GM12878 (cell line): ENCODE measurements at places on chromosomes 12 and 14.

- no peaks in the 10 kb centered on the region for H3K36me3 ChIP-seq
- no peaks in the 10 kb centered on the region for H3K27me3 ChIP-seq
- no peak overlapping the region for H3K4me3 ChIP-seq
- peak; percentile 74 for DNase-seq
These were observed 17.1 kb upstream of the OR10P1 start for GRCh38 chr12:55619354-55620138.

- no peaks in the 10 kb centered on the region for H3K36me3 ChIP-seq
- no peaks in the 10 kb centered on the region for H3K4me1 ChIP-seq
- DNase-seq: no peak
- H3K27me3 ChIP-seq: no peaks in the 10 kb centered on the region; the same call in 1 of the 2 replicates
- H3K27ac ChIP-seq: no peak overlapping the region
- H3K4me3 ChIP-seq: no peak overlapping the region
These were observed 26.7 kb upstream of the HDAC7 start for GRCh38 chr12:47846294-47846996.

DNA sequence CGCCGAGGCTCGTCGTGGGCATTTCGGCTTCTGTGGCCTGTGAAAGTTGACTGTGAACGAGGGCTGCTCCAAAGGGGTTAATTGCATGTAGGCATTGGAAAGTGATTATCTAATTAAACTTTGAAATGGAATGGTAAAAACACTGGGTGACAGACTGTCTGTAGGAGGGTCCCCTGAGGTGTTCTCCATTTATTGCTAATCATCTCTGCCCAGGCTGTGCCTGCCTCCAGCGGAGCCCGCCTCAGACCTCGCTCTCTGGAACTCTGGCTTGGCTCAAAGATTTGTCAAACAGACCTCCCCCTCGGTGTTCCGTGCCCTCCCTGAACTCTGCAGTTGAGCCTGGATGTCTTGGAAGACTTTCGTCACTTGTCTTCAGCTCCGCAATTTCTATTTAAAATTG lies 50.2 kb upstream of the VRK1 start:
- no peaks in the 10 kb centered on the region for H3K36me3 ChIP-seq
- no peak overlapping the region for H3K27ac ChIP-seq
- H3K4me3 ChIP-seq: no peak overlapping the region

- H3K27ac ChIP-seq: no peak overlapping the region
- no peaks in the 10 kb centered on the region for H3K4me1 ChIP-seq
- no peak for DNase-seq
- no peak overlapping the region for H3K4me3 ChIP-seq
- no peaks in the 10 kb centered on the region for H3K27me3 ChIP-seq
These were observed 111.3 kb upstream of the EEA1 start for GRCh38 chr12:93040367-93040766.

DNA sequence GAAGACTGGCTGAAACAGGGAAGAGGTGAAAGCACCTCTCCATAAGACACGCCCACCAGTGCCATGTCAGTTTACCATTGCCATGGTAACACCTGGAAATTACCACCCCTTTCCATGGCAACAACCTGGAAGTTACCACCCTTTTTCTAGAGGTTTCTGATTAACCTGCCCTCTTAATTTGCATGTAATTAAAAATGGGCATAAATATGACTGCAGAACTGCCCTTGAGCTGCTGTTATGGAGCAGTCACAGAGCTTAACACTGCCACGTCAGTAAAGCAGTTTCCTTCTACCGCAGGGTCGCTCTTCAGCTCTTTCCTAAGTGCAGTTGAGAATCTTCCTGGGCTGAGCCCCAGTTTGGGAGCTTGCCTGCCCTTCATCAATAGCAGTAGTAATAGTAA lies 55.2 kb downstream of the RASSF3 start:
- peak overlapping the region; percentile 57 for H3K4me3 ChIP-seq
- H3K36me3 ChIP-seq: no peaks in the 10 kb centered on the region
- H3K27me3 ChIP-seq: no peaks in the 10 kb centered on the region
- H3K27ac ChIP-seq: peak overlapping the region; percentile 91
- peaks cover 66% of the 10 kb centered on the region for H3K4me1 ChIP-seq

- H3K27me3 ChIP-seq: no peaks in the 10 kb centered on the region
- no peaks in the 10 kb centered on the region for H3K36me3 ChIP-seq
- no peak overlapping the region for H3K27ac ChIP-seq
These were observed 57.3 kb downstream of the NRXN3 start for GRCh38 chr14:78227248-78228077.

GRCh38 chr12:51382173-51382572 lies 9.0 kb downstream of the GALNT6 start:
- H3K4me1 ChIP-seq: peaks cover 20% of the 10 kb centered on the region
- no peak overlapping the region for H3K27ac ChIP-seq
- no peak for DNase-seq
- no peaks in the 10 kb centered on the region for H3K27me3 ChIP-seq

DNA sequence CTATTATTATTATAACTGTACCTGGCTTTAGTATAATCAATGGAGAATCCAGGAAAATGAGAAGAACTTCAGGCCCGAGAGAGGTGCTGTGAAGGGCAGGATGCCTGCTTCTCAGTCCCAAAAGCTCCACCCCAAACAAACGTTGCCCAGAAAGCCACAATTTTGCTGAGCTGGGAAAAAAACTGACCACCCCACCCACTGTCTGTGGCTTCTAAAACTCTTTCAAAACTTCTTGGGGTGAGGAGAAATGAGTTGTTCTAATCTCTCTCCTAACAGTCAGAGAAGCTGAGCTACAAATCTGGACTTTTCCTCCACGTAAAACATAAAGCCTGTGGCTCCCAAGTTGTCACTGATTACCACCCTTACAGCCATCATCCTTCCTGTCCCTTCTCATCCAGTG lies 13.4 kb downstream of the VDR start:
- no peak for DNase-seq
- H3K27ac ChIP-seq: no peak overlapping the region
- H3K27me3 ChIP-seq: no peaks in the 10 kb centered on the region
- no peaks in the 10 kb centered on the region for H3K36me3 ChIP-seq
- no peak overlapping the region for H3K4me3 ChIP-seq

GRCh38 chr12:99444859-99445316 lies 202.7 kb upstream of the GARIN6 start:
- H3K4me3 ChIP-seq: no peak overlapping the region
- no peak overlapping the region for H3K27ac ChIP-seq
- H3K4me1 ChIP-seq: no peaks in the 10 kb centered on the region
- no peak for DNase-seq
- no peaks in the 10 kb centered on the region for H3K36me3 ChIP-seq

DNA sequence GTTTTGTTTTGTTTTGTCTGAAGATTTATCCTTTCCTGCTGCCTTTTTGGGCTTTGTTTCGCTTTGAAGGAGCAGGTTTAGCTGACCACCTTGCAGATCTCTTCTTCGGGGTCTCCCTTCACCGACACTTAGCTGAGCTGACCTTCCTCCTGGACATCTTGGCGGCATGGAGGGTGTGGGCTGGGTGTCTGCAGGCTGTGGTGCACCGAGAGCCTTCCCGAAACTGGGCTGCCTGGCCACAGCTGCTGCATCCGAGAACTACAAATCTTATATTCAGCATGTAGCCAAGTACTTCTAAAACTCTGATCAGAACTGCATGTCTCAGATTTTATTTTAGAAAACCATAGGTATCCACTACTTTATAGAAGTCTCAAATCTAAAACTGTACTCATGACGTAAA lies 84.9 kb downstream of the PPFIBP1 start:
- no peak overlapping the region for H3K4me3 ChIP-seq
- no peaks in the 10 kb centered on the region for H3K36me3 ChIP-seq
- H3K27me3 ChIP-seq: no peaks in the 10 kb centered on the region
- no peak overlapping the region for H3K27ac ChIP-seq
- no peak for DNase-seq

DNA sequence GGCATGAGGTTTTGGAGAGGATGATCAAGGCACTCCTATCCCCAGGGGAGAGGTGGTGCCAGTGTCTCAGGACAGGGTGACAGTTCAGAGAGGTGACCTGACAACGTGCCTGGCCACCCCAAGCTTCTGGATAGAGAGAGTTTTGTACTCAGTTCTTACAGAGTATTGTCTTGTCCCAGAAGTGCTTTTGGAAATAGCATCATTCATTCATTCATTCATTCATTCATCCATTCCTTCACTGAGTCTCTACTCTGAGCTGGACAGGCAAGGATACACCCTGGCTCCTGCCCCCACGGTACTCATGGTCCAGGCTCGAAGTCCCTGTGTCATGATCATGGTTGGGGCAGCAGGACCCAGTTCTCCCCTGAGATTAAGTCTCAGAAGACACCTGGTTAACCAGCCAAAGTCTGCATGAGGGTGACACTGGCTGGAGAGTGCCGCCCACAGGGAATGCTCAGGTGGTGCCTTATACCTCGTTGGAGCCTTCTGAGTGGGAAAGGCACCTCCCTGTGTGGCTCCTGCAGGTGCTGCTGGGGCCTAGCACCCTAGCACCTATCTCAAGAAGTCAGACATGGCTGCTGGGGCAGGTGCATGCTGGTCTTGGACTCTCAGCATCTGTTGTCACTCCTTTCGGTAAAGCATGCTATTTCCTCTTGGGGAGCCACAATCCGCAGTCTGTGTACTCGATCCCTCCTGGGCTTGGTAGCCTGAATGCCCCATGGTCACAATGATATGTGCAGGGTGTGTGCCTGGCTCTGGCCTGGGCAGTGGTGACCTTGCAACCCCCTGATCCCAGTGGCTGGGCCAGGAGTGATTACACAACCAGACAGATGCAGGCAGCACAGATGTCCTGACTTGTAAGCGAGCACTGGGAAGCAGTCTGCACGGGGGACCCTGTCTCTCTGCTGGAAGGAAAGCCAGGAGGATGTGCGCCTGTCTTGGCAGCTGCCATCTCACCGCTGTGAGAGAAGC lies 57.8 kb downstream of the C14orf132 start:
- no peak overlapping the region for H3K4me3 ChIP-seq
- H3K36me3 ChIP-seq: no peaks in the 10 kb centered on the region
- no peaks in the 10 kb centered on the region for H3K4me1 ChIP-seq

GRCh38 chr12:121537814-121538698 lies 42.8 kb downstream of the KDM2B start:
- no peaks in the 10 kb centered on the region; the same call in 1 of the 2 replicates for H3K36me3 ChIP-seq
- H3K27ac ChIP-seq: peak overlapping the region; percentile 95
- H3K27me3 ChIP-seq: no peaks in the 10 kb centered on the region
- peaks cover 24% of the 10 kb centered on the region for H3K4me1 ChIP-seq
- H3K4me3 ChIP-seq: peak overlapping the region; percentile 78

DNA sequence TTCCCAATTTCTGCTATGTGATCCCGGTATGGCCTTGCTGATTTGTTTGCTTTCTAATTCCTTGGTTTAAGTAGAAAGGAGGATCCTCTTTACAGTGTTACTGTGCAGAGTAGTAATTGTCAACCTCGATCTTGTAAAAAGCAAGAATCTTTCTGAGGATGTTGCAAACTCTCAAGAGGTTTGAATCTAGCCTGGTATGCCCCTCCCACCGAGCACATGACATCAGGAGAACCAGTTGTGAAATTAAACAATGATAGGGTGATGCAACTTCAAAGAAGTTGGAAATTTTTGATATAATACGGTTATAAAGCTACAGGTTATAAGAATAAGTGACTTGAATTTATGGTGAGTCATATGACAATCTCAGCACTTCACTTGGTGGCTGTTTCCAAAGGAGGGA lies 35.0 kb upstream of the FUT8 start:
- H3K4me1 ChIP-seq: no peaks in the 10 kb centered on the region; the same call in 1 of the 2 replicates
- no peak overlapping the region for H3K27ac ChIP-seq
- no peak for DNase-seq
- no peaks in the 10 kb centered on the region for H3K27me3 ChIP-seq
- no peak overlapping the region for H3K4me3 ChIP-seq

GRCh38 chr12:131041216-131041967 lies 87.7 kb downstream of the ADGRD1 start:
- no peaks in the 10 kb centered on the region for H3K27me3 ChIP-seq
- no peak for DNase-seq

GRCh38 chr14:64174922-64175782 lies 119.0 kb downstream of the ESR2 start:
- H3K27me3 ChIP-seq: no peaks in the 10 kb centered on the region
- no peak overlapping the region for H3K27ac ChIP-seq
- DNase-seq: no peak
- 0 out of 2 replicates have a peak, but pooled peaks cover 3% of the 10 kb centered on the region for H3K4me1 ChIP-seq

GRCh38 chr12:79961411-79961810 lies 26.5 kb upstream of the PPP1R12A start:
- no peak overlapping the region for H3K4me3 ChIP-seq
- H3K27ac ChIP-seq: no peak overlapping the region
- DNase-seq: no peak
- H3K36me3 ChIP-seq: no peaks in the 10 kb centered on the region
- H3K4me1 ChIP-seq: no peaks in the 10 kb centered on the region

DNA sequence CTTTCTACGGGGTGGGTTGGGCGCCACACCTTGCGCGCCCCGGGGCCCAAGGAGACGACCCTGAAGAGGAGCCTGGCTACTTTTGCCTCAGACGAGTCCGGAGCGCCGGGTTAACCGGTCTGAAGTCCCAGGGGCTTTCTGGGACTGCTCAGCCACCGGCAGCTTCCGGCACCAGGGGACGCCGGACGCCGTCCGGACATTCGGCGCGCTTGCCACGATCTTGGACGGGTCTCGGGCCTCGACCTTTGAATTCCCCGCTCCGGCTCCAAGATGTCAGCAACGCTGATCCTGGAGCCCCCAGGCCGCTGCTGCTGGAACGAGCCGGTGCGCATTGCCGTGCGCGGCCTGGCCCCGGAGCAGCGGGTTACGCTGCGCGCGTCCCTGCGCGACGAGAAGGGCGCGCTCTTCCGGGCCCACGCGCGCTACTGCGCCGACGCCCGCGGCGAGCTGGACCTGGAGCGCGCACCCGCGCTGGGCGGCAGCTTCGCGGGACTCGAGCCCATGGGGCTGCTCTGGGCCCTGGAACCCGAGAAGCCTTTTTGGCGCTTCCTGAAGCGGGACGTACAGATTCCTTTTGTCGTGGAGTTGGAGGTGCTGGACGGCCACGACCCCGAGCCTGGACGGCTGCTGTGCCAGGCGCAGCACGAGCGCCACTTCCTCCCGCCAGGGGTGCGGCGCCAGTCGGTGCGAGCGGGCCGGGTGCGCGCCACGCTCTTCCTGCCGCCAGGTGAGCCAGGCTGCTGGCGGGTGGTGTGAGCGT lies at the start of gene ACOT4:
Gene ACOT4 (plus strand): TSS at position 184 of the 760 bp plus-strand sequence. CDS start 87 bp downstream, at position 271.
- no peaks in the 10 kb centered on the region for H3K4me1 ChIP-seq
- no peak for DNase-seq
- peak within 1 kb of the TSS; percentile 63; the same call in 1 of the 2 replicates for H3K4me3 ChIP-seq

- no peaks in the 10 kb centered on the region for H3K4me1 ChIP-seq
- no peak overlapping the region for H3K4me3 ChIP-seq
- H3K27me3 ChIP-seq: no peaks in the 10 kb centered on the region
- H3K36me3 ChIP-seq: no peaks in the 10 kb centered on the region
- no peak overlapping the region for H3K27ac ChIP-seq
These were observed 10.3 kb downstream of the HNF1A start for GRCh38 chr12:120988658-120989057.

- no peaks in the 10 kb centered on the region for H3K27me3 ChIP-seq
- H3K27ac ChIP-seq: no peak overlapping the region
- no peaks in the 10 kb centered on the region for H3K36me3 ChIP-seq
- peaks cover 17% of the 10 kb centered on the region; the same call in 1 of the 2 replicates for H3K4me1 ChIP-seq
These were observed 4.9 kb downstream of the SLC48A1 start for GRCh38 chr12:47777741-47778558.

DNA sequence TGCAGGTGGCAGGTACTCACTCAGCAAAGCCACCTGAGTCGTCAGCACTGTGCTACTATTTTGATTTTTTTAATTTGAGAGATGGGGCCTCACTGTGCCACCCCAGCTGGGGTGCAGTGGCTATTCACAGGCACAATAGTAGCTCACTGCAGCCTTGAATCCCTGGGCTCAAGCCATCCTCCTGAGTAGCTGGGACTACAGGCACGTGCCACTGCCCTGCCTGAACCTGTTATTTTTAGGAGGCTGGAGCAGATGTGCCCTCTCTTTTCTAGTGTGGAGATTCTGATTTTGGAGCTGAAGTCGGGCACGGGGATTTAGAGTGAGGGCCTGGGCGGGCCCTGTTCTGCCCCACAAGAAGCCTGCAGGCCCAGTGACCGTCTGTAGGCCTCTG lies 17.3 kb downstream of the SLC25A47 start:
- peaks cover 18% of the 10 kb centered on the region for H3K36me3 ChIP-seq
- no peak for DNase-seq
- no peak overlapping the region; the same call in 1 of the 2 replicates for H3K27ac ChIP-seq
- no peak overlapping the region for H3K4me3 ChIP-seq
